ENCODE measurements at places on chromosomes 7 and 10.

- DNase-seq: no peak
Measured at GRCh38 chr7:24732646-24733413, 24.4 kb downstream of the GSDME start.

DNA sequence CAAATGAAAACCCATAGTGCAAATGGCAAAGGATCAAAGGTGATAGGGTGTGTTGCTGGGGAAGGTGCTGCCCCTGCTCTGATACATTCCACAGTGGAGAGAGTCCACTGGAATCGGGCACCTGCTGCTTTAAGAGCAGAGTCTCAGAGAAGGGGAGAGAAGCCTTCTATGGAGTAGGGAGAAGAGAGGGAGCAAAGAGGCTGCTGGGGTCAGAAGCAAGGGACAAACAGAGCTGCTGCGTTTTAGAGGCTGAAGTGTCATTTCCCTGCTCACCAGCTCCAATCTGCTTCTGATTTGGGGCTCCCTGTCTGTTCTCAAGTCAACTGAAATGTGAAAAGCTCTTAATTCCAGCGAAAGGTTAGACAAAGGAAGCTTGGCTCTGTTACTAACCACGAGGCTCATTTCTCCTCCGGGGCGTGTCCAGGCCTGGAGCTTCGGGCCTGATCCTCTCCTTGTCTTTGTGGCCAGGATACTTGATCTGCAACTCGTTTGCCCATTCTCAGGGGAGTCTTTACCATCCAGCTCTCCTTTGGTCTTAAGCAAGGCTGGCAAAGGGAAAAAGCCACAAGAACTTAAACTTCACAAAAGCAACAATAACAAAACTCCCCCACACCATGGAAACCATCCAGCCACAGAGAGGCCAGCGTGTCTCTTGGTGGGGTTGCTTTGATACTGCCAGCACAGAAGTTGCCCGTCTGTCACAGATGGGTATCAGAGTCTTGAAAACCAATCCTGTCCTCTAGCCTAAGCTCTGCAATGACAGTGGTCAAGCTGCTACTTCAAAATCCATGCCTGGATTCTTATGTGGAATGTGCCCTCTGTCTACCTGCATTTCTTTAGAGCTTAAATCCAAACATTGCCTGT, 692.6 kb downstream of the SUGCT start:
- DNase-seq: no peak

DNA sequence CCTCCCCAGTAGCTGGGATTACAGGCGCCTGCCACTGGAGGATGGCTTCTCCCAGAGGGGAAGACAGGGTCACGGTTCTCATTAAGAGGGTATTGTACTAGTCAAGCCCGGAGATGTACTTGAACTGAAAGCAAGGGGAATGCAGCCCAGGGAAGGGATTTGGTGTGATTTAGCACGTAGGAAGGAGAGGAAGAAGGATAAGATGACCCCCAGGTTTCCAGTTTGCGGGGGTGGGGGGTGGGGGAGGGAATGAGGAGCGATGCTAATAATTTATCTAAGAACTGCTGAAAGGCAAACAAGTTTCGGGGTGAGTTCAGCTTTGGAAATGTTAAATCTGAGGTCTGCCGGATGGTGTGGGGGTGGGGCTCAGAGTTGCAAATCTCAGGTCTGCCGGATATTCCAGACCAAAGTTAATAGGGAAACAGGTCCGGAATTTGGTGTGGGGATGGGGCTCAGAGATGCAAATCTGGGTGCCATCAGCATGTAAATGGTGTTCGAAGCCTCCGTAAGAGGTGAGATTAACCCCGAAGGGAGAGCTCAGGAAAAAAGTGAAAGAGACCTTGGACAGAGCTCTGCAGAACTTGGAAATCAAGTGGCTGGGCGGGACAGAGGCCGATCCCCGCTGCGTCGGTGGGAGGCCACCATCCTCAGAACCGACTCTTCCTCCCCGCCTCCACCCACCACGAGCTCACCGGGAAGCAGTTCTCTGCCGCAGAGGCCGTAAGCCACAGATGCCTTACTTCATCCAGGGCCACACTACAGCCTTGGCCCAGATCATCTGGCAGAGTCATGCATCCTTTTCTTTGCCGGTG, 1.6 kb upstream of the SEPHS1 start:
- DNase-seq: no peak

- DNase-seq: no peak
Measured at GRCh38 chr10:117610321-117610720, 67.8 kb downstream of the EMX2 start.

DNA sequence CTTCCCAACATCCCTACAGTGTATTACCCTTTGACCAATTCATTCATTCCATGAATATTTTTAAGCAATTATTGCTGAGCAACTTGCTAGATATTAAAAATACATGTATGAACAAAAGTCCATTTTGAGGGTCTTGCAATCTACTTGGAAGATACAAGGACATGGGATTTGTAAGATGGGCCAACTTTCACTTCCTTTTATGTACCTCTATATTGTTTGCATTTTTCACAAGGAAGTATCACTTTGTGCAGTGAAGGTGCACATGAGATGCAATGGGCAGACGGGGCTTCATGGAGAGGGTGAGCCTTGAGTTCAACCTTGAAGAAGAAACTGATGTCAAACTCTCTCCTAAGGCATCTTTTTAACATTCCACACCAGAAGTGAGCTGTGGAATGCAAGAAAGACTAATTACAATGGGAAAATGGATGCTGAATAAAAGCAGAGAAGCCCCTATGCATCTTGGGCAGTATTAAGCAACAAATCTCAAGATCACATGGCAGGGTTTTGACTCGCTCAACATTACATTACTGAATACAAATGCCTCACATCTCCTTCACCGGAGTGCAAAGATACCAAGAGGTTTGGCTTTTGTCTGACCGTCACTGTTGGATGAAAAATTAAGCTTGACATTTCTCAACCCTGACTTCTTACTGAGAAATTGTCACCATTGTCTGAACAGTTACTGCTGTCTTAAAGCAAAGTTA, 341.5 kb downstream of the ELMO1 start:
- DNase-seq: no peak

DNA sequence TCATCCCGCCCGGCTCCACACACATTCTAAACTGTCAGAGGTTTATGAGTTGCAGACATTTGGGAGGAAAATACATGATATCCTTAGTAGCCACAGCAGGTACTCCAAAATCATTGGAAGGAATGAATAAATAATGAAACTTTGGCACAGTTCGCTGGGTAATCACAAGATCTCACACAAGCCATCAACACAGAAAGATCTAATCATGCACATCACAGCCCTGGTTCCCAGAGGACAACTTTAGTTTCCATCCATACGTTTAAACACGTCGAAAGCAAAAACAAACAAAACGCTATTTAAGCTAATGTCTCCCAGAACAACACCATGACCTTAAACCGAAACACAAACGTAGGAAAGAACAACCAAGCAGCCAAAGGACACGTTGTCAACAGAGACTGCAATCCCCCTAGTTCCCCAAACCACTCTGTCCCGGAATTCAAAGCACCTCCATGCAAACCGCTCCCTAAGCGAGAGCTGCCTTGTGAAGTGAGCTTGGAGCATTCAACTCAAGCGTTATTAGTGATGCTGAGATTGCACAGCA, 12.3 kb downstream of the SVIL start:
- no peak for DNase-seq

Measured in epithelial cell of prostate (primary cell).